NCI-H1105 treated with DMSO at 0.1 percent for 48 hours (cell line): ENCODE measurements at places on chromosomes 1 and 21.

DNA sequence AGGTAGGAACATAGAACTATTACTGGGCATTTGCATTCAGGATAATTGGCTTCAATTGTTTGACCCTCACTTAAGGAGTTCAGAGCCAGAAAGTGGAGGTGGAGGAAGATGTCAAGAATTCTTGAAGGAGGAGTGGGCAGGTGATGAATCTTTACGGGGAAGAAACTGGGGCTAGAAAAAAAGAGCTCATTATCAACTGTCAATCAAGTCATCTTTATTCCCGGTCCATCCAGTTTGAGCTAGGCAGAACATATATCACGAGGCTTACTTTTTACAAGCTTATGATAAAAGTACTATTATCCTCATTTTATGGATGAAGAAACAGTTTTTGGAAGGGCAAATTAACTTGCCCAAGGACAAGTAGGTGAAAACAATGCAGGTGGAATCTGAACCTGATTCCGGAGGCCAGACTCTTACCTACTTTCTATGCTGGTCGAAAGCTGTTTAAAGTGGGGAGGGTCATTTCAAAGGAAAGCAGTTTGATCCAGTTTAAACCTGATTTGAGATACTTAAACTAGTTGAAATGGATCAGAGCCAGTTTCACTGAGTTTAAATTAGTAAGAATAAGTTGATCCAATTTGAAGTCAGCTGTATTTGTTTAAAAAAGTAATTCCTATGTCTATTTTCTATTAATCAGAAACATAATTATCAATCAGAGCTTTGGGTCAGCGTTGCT is 13.3 kb upstream of the NBL1 start:
- DNase-seq = no peak

DNA sequence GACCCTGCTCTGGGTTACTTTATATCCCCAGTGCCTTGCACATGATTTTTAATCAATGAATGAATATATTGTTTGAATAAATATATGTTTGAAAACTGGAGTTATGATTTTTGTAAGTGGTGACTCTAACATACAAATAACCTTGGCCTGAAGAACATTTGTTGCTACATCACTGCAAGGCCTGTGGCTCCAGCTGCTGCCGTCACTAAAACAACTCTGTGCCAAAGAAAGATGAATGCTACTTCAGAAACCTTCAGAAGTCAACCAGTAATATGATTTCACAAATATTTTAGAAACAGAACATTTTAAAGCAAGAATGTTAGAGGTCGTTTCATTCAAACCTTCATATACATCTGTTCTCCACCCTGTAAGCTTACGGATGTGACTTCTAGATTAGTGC is 60.6 kb upstream of the SEC16B start:
- no peak for DNase-seq

DNA sequence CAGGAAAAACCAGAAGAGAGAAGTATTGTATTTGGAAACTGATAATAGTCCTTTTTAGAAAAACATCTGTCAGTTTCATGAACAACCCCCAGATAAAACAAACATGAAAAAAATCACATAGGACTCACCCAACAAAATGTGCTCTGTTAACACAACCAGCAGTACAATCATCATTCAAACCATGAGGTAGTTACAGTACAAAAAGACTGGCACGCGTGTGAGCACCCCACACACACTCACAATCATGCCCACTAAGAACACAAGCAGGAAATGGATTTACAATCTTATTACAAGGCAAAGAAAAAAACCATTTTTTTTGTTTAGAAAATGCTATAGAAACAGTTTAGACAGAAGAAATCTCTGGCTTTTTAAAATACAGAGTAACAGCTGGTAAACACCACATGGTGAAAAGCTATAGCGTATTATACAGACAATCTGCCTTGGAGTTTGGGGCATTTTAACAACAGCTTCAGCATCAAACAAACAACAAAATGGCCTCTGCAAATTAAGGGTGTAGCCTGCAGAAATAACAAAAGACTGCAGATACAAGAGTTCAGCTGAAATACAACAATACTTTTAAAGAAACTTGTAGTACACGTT is 180.0 kb downstream of the CDC7 start:
- no peak for DNase-seq

- no peak for DNase-seq
These were observed 62.5 kb downstream of the WDR64 start for GRCh38 chr1:241714321-241715218.

- DNase-seq = no peak
These were observed 84.9 kb downstream of the KIF14 start for GRCh38 chr1:200535605-200536004.

DNA sequence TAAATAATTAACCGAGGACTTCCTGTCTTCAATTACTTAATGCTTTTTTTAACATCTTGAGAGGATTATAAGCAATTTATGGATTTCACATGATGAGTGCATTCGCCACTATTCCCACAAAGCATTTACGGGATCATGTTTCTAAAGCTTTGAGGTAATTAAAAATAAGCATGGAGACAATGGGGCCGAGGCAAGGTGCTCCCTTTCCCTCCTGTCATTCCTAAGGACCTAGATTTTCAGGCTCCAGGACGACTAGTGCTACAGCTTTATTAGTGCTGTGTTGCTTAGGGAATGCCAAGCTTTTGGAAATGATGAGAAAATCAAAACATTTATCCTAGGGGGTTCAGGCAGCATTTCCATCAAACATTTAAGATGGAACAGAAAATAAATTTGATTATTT is 209.2 kb downstream of the KCTD3 start:
- peak; percentile 37 for DNase-seq

GRCh38 chr1:73517603-73518191 is 680.3 kb downstream of the LRRIQ3 start:
- peak; percentile 86 for DNase-seq

- DNase-seq = no peak
These were observed 95.1 kb downstream of the TAS1R2 start for GRCh38 chr1:18764362-18764761.

- DNase-seq = no peak
These were observed 6.4 kb downstream of the THAP3 start for GRCh38 chr1:6631058-6631457.

DNA sequence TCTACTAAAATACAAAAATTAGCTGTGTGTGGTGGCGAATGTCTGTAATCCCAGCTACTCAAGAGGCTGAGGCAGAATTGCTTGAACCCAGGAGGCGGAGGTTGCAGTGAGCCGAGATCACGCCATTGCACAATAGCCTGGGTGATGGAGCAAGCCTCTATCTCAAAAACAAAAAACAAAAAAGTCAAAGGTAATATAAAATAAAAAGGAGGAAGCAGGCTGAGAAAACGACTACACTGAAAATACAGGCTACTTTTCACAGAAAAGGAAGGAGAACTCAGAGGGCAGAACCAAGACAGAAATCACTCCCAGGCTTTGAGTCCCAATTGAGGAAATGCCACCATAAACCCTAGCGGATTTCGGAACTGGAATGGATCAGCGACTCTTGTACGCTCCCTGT is 5.9 kb upstream of the A3GALT2 start:
- DNase-seq = no peak

DNA sequence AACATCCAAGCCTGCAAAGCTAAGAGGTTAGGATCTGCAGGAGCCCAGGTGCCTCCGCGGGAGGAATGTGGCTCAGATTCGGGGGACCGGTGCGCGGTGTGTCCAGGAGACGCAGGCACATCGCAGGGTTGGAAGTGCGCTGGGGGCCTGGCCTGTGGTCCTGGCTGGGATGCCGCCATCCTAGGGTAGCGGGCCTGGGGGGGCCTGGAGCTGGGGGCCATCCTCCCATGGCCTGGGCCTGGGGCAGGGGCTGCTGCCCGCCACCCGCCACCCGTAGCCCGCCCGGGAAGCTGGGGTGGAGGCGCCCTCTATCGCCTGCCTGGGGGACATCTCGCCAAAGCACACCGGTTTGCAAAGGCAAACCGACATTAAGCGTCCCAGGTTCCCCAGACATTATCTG is 170.6 kb upstream of the ARHGEF16 start:
- no peak for DNase-seq

- DNase-seq = peak; percentile 67
These were observed 112.3 kb upstream of the TRABD2B start for GRCh38 chr1:48109390-48110013.
